ENCODE measurements at places on chromosomes 12 and 14. TPM values are rescaled to one million over a fixed set of nuclear protein-coding genes. Genes with fewer than 3 reads are reported as not detected.

Gene ACSM4
- not detected for total RNA-seq

Gene NYNRIN
- total RNA-seq = 0.34 TPM

Gene AVPR1A
- total RNA-seq = not detected

Gene TEAD4
- total RNA-seq = 13.7 TPM

DNA sequence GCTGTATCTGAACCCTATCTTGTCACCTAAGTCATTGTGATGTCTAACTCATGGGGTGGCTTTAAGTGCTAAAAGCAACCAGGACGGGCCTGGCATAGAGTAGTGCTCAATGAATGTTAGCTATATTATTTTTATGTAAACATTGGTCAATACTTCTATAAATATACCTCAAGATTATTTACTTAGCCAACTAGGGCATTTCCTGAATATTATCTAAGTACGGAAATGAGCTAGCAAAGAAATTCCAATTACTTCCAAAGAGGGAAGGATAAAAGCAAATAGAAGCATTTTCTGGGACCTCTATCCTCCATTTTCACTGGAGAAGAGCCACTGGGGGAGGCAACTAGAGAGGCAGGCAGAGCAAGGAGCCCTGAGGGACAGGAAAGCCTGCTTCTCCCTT is 20.6 kb downstream of the CCDC92 start:
- DNase-seq = no peak

Gene B3GNT4
- total RNA-seq = 1.0 TPM

Measured in activated T-helper 2 cell treated with anti-CD3 and anti-CD28 coated beads, Interferon-gamma antibody, Interleukin-2, Interleukin-4, amounts not matched to agents 10 μg/mL and 5 μg/mL and 100 μg/mL, durations not matched to agents 14 hours and 24 hours and 36 hours (primary cell).